ENCODE measurements at places on chromosomes 12 and 14.

- no peak for DNase-seq
Observed at GRCh38 chr12:30361145-30361544, 334.5 kb downstream of the IPO8 start.

GRCh38 chr12:132605892-132606291 lies 4.5 kb downstream of the LRCOL1 start:
- DNase-seq, result no peak

DNA sequence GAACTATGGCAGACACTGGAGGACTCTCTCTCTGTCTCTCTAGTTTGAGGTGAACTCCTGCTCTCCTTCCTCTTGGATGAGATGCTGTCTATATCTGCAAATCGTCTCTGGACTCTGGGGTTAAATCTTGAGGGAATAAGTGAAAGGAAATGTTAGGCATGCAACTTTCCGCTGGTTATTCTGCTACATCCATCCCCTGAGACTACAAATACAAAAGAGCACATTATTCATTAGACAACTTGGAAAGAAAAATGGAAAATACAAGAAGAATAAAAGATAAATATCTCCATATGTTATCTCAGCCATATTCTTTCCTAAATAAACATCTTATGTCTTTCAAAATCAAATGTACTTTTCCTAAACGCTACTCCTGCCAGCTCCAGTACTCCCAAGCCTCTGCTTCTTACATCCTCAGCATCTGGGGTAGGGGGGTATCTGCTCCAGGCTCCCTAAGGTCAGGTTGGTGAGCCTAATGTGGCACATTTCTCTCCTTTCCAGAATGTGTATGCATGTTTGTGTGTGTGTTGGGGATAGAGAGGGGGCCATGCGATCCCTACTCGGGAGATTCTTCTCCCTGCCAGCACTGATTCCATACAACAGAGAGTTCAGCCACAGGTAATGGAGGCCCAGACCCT lies 102.9 kb upstream of the FSCB start:
- DNase-seq, result no peak

GRCh38 chr12:127496255-127496654 lies 770.7 kb upstream of the TMEM132C start:
- DNase-seq, result no peak

GRCh38 chr14:50257732-50258131 lies 26.4 kb upstream of the SOS2 start:
- DNase-seq, result no peak

DNA sequence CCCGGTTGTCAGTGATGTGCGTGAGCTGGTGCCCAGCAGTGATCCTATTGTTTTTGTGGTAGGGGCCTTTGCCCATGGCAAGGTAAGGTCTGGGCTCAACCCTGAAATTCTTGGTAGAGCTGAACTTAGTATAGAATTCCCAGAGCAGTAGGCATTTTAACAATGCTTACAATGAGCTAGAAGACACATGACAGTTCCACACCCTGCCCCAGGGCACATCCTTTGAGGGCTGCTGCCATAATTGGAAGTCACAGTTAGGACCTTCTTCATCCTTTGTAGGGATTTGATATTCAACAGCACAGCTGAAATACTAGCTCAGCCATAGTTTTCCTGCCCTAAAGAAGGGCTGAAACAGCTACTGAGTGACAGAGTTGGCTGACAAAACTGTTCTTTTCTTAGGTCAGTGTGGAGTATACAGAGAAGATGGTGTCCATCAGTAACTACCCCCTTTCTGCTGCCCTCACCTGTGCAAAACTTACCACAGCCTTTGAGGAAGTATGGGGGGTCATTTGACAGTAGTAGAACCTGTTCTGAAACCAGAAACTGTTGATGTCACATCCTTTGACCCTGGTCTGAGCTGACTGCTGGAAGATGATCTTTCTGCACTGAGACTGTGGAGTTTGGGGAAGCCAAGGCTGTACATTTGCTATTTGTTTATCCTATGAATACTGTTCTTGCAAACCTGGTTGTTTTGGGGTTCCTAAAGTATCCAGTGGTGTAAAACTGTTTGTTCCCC lies 4.8 kb downstream of the EMG1 start:
- no peak for DNase-seq

- no peak for DNase-seq
Observed at GRCh38 chr12:55922126-55922525, 5.6 kb downstream of the PYM1 start.

GRCh38 chr14:77991128-77991772 lies 178.9 kb upstream of the NRXN3 start:
- DNase-seq, result no peak

GRCh38 chr12:25723921-25724491 lies 170.9 kb upstream of the LMNTD1 start:
- DNase-seq, result no peak

DNA sequence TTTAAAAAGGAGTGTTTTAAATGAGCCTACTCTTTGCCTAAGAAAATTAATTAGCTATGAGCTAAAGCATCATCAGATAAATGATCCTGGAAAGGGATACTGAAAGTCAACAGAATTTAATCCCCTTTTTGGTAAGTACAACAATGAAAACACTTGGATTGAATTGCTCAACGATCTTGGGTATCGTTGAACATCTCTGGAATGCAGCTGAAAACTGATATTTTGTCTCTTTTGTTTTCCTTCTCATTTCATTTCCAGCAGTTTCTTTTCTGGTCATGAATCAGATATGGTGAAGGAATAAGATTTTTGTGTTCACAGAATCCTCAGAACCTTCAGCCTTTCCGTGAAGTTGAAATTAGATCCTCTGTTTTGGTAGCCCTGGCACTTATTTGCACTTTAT lies 771.2 kb downstream of the FSCB start:
- no peak for DNase-seq

DNA sequence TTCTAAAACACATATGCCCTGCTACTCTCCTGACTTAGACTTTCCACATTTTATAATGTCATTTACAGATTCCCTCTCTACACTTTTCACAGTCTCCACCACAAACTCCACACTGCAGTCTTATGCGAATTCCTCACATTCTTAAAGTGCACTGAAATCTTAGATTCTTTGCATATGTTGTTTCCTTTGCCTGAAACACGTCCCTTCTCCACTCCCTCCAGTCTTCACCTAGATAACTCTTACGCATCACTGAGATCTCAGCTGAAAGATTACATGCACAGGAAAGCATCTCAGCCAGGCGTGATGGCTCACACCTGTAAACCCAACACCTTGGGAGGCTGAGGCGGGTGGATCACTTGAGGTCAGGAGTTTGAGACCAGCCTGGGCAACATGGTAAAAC lies 3.8 kb upstream of the ARHGAP9 start:
- no peak for DNase-seq

DNA sequence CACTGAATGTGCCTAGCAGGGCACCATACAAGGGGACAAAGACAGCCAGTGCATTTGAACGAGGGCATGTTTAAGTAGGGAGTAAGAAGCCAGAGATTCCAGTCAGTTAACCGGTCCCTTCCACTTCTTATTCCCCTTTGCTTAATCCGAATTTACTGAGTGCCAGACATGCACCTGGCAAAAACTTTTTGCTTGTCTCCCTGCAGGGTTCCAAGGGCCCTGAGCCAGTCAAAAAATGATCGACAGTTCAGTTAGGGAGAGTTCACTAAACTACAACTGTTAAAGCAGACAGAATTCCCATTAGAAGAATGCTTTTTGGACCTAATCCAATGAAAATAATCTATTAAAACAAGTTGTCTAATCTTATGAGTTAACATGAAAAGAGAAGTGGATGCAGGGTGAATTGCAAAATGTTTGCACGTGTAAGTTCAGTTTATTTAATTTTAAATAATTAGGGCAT lies 193.8 kb downstream of the TMTC2 start:
- DNase-seq, result no peak

GRCh38 chr12:107632246-107632645 lies 53.4 kb upstream of the PWP1 start:
- DNase-seq, result no peak

DNA sequence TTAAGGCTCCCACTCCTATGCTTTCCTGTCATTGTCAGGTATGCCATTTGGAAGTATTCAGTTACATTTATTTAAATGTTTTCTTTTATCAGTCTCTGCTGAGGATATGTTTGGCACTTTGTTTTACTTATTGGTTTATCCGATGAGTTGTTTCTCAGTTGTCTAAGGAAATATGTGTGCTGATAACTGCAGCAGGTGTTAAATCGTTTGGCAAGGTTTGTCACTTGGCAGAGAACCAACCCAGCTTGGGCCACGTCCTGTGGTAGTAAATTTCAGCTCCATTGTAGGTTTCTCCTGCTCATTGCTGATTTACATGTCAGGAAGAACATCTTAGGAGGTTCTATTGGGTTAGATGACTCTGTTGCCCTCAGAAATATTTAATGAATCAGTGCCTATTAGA lies 22.0 kb upstream of the MGST1 start:
- no peak for DNase-seq

- no peak for DNase-seq
Observed at GRCh38 chr12:43338848-43339526, 213.0 kb downstream of the ADAMTS20 start.

GRCh38 chr12:82904219-82904790 lies 217.6 kb downstream of the TMTC2 start:
- DNase-seq, result no peak

DNA sequence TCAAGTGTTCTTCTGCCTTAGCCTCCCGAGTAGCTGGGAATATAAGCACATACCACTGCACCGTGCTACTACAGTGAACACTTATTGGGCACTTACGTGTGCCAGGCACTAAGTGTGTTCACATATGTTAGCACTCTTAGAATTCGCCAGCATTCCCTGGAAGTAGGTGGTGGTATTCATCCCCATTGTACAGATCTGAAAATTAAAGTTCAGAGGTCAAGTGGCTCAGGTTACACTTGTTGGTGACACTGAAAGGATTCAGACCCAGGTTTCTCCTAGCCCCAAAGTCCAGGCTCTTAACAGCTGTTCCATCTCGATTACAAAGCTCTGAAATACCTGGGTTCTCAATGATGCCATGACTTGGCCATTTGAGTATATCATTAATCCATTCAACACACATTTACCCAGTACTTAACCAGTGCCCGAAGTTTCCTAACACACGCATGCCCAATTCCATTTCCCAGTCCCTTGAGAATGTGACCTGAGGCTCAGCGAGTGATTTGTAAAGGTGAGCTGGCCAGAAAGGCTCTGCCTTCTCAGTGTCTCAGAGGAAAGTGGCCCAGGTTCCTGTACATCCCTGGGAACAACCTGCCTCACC lies 4.8 kb downstream of the MVK start:
- no peak for DNase-seq

DNA sequence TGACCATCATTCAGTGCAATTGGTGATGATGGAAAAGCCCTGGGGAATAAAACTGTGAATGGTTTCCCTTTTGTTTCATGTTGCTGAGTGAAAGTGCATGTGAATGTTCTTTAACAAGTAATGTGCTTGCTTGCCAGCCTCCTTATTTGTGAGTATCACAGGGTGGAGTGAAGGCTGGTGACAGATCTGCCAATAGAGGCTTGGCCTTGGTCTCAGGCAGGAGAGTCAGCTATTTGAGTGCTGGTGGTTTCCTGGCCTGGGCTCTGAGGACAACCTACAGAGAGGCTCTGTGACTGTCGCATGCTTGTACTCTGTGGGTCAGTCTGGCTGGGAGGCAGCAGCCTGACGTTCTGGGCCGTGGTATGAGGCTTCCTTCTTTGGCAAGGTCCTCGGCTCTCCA lies 20.7 kb downstream of the KRT85 start:
- DNase-seq, result no peak

- DNase-seq, result no peak
Observed at GRCh38 chr14:72439707-72440106, 454.2 kb downstream of the DPF3 start.

GRCh38 chr12:76260390-76260748 lies 87.8 kb downstream of the BBS10 start:
- no peak for DNase-seq

- DNase-seq, result no peak
Observed at GRCh38 chr12:100128512-100128908, 14.2 kb downstream of the BLTP3B start.

DNA sequence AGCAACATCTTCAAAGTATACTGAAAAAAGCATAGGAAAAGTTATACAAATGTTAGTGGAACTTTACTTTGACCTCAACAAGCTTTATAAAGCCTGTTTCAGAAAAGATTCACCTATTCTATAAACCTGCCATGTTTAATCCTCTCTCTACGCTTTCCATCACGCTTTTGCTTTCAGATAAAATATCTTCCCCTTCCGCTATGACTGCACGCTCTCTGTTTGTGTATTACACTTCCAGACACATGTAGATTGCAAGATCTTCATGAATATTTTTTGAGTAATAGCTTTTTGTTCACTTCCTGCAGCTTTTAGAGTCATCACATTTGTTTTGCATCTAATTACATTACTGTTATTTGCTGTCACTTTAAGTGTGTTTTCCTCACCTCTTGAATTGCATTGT lies 271.4 kb downstream of the RASSF9 start:
- DNase-seq, result no peak

DNA sequence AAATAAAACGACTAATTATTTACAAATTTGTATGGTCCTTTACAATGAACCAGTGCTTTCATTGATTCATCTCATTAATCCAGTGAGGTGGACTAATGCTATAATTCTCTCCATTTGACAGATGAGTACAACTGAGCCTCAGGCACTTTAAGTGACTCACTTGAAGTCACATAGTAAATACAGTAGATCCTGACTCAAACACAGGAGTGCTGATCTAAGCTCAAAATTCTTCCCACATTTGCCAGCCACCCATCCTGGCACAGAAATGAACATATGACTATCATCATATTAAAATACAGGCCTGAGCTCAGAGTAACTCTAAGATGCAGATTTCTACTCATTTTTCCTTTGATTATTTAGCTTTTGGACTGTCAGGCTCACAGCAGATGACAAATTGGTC lies 30.6 kb downstream of the SLC16A7 start:
- DNase-seq, result no peak

- no peak for DNase-seq
Observed at GRCh38 chr14:100348784-100349685, 25.9 kb downstream of the SLC25A47 start.

GRCh38 chr12:88418856-88419497 lies 161.3 kb downstream of the KITLG start:
- DNase-seq, result no peak

- DNase-seq, result peak; percentile 50
Observed at GRCh38 chr12:124321040-124321481, 26.2 kb downstream of the RFLNA start.

DNA sequence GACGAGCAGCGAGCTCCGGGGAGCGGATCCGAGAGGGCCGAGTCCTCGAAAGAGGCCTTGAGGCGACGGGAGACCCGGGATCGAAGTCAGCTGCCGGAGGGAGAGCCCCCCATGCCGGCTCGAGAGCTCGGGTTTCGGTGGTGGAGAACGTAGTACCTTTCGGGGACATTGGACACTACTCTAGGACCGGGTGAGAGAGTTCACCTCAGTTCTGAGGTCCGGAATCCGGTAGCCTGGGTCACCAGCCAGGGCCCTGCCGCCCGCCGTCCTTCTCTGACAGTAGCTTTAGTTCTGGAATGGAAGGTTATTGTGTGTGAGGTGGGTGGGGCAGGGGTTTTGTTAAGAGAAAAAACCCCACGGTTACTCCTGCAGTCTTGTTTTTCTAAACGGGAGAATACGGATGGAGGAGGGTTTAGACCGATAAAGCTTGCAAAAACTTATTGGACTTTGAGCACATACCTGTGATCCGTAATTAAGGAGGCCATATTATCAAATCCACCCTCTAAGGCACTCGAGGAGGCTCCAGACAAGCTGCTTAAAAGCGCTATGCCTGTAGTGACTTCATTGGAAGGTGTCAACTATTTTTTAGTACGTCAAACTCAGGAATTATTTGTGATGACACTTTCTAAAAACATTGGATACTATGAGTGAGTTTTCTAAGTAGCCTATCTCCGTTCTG lies 765 bp downstream of the SCYL2 start:
- DNase-seq, result no peak
